ENCODE measurements at places on chromosomes 7 and 10.

GRCh38 chr7:151226560-151226874 lies 488 bp downstream of the ABCF2 start:
- no peak for DNase-seq

GRCh38 chr7:133502972-133503371 lies 250.1 kb downstream of the EXOC4 start:
- no peak for DNase-seq

DNA sequence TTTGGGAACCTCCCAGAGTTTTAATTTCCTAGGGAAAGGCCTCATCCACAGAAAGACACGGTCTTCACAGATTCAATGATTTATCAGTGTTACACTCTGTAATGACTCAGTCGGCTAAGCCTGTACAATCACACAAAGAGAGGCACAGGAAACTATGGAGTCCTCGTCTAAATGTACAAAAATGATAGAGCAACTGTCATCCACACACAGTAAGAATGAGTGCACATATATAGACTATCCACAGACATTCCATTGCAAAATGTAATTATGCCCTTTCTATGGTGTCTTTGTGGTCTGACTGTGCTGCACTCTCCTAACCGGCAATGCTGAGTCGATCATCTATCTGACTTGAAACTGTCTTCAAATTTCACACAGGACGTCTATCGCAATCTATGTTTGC lies 3.5 kb upstream of the NAMPT start:
- DNase-seq: no peak

GRCh38 chr10:4213441-4213840 lies 428.4 kb upstream of the KLF6 start:
- no peak for DNase-seq

GRCh38 chr7:3438352-3438751 lies 137.3 kb downstream of the SDK1 start:
- no peak for DNase-seq

GRCh38 chr7:159271781-159272180 lies 127.1 kb upstream of the VIPR2 start:
- no peak for DNase-seq

DNA sequence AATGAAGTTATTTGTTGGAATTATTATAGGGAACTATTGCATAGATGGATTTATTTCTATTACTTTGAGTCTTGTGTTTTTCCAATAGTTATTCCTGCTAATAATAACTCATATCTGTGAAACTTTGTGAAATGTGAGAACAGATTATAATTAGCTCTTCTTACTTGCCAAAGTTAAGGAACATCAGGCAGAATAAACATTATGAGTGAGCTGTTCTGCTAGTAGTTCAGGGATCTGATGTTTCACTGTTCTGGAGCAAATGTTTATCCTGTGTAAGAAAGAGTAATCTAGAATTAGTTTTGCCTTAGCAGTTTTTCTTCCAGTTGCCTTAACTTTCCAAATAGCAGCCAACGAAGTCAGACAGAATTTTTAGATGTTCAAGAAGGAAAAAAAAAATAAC lies 245.2 kb upstream of the PLXDC2 start:
- DNase-seq: no peak

DNA sequence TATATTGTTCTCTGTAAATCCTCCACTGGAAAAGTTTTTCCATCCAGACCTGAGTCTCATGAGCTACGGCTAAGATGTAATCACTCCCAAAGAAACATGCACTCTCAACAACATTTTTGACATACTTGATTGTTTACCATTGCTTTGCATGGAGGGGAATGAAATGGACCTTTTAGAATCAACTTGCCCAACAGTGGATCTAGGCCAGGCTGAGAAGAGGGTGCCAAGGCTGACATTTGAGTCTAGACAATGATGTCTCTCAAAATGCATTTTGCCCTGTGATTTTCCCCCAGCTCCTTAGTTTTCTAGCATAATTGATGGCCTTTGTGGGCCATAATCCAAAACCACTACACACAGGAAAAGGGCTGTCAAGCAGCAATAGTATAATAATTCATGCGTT lies 297.9 kb upstream of the KLF6 start:
- DNase-seq: no peak

Measured in activated T-cell treated with anti-CD3 and anti-CD28 coated beads for 48 hours (primary cell).